ENCODE measurements at places on chromosomes 5 and 9.

DNA sequence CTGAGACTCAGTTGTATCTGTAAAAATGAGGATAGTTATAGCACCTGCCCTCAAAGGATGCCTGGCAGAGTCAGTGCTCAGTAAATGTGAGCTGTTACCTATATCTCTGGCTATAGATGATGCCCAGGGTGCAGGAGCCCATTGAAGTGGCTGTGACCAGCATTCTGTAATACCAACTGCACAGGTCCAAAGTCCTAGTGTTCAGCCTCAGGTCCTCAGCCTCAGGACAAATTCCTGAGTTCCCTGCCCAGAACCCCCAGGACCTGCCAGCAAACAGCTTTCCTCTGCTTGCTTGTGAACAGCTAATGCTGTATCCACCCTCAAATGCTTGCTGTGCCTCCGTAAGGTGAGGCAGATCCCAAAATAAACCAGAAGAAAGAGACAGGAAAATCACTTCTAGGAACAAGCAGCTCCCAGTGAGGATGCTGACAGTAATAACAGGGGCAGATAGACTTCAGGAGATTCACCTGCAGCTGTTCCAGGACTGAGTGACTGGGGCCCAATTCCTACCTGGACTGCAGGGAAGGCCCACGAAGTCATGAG is 80.8 kb downstream of the SIL1 start:
- no peak for DNase-seq

GRCh38 chr9:9901624-9902023 is 711.2 kb downstream of the PTPRD start:
- DNase-seq, result no peak

DNA sequence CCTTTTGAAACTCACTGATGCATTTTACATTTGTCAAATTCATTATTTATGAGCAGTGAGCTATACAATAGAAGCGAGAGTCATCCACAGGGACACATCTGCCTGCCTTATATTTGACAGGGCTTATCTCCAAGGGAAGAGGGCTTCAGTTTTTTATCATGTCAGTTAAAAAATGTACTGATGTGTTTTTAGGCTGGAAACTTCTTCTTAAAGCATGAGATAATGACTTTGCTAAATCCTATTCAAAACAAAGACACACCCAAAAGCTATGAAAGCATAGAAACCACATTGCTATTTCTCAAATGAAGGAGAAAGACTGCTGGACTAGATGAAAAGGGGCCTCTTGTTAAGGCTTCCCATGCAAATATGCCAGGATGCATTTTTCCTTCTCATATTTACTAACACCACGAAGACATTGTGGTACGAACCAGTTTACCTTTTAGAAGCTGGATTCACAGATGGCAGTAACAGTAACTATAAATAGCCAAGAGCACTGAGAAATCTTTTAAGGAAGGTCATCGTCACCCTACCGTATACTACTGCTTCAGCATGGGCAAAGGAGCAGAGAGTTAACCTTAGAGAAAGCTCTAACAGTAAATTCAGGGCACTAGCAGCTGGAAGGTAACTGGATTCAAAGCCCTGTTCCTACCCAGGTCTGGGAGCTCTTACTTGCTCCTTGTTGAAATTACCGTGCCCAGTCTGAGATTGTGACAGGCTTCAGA is 86.3 kb upstream of the IFNK start:
- no peak for DNase-seq

GRCh38 chr9:83198371-83198770 is 135.4 kb upstream of the RASEF start:
- DNase-seq, result no peak

- DNase-seq, result no peak
These were observed 101.0 kb downstream of the CD180 start for GRCh38 chr5:67095346-67096171.

DNA sequence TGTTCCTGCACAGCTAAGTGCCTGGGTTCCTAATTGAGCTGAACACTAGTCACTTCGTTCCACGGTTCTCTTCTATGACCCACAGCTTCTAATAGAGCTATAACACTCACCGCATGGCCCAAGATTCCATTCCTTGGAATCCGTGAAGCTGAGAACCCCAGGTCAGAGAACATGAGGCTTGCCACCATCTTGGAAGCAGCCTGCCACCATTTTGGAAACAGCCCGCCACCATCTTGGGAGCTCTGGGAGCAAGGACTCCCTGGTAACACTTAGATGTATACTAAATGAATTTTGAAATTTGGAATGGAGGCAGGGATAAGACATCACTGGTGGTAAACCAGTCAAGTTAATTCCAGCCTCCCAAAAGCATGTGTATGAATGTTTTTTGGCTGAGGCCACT is 60.4 kb downstream of the KIAA0825 start:
- DNase-seq, result no peak

DNA sequence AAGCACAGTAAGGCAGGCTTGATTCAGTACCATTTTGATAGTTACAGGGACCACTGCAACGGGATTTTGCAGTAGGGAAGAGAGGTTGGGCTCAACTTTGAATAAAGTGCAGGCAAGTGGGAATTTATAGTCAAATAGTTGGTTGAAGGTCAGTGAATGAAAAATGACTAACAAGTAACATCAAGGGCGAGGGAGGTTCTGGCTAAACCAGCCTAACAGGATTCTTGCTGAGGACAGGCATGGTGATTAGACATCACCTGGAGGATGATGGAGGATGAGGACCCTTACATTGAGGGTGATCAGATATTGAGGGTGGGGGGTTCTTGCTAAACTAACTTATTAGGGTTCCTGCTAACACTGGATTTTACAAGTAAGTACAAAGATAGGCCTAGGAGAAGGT is 66.1 kb upstream of the SMC5 start:
- DNase-seq, result no peak

- no peak for DNase-seq
These were observed 61.7 kb downstream of the TRIO start for GRCh38 chr5:14204785-14205321.

GRCh38 chr5:173320259-173320658 is 8.0 kb downstream of the STC2 start:
- no peak for DNase-seq

DNA sequence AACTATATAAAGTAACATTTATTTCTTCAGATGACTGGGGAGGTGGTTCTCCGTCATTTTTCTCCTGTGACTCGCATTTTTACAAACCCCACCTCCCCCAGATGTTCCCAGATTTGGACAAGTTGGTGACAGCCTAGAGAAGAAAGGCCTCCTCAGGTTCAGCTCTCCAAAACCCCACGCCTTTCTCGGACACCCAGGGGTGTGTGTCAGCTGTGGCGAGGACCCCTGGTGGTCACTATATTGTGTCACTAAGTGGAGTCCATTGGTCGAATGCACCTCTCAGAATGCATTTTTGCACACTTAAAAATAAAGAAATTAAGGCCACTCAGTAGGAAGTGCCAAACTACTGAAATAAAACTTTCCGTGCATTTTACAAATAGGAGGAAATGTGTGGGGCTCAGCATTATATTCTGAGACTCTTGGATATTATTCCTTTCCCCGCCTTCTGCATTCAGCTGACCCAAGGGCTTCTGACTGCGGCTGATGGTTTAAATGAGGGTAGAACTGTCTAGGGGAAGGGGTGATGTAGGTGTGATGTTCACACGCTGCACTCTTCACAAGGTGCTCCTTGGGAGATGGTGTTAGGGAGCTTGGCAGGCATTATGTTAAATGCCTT is 47.6 kb downstream of the ACO1 start:
- peak; percentile 73 for DNase-seq

All from activated effector memory CD4-positive, alpha-beta T cell treated with anti-CD3 and anti-CD28 coated beads, Interleukin-2, amount 50 U/mL, for 16 hours (primary cell).